Cortex of kidney (tissue), 1 donor: ENCODE measurements at places on chromosomes 5 and 9.

- DNase-seq = no peak
Observed at GRCh38 chr5:161387121-161387520, 159.4 kb downstream of the GABRB2 start.

- DNase-seq = no peak
Observed at GRCh38 chr5:123964884-123965283, 452.9 kb downstream of the CSNK1G3 start.

DNA sequence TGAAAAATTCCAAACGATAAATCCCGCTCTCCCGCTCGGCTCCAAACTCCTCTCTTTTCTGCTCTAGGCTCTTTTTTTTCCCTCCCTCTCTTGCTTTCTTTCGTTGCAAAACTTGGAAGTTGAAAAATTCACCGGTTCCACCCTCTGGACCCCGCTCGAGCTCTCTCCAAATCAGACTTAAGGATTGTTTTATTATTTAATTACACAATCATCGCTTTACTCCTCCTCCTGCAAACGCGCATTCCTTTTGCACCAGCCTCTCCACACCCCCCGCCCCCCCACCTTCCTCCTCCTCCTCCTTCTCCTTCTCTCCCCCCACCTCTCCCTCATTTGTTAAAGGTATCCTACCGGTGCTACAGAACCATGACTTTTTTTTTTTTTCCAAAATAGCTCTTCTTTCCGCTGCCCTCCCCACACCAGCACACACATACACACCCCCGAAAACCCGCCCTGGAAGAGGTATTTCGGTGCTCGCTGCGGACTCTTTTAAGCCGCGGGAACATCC, 535 bp upstream of the NFIB start:
- DNase-seq = no peak

GRCh38 chr5:21085791-21086190, 1097.8 kb upstream of the CDH18 start:
- DNase-seq = no peak

DNA sequence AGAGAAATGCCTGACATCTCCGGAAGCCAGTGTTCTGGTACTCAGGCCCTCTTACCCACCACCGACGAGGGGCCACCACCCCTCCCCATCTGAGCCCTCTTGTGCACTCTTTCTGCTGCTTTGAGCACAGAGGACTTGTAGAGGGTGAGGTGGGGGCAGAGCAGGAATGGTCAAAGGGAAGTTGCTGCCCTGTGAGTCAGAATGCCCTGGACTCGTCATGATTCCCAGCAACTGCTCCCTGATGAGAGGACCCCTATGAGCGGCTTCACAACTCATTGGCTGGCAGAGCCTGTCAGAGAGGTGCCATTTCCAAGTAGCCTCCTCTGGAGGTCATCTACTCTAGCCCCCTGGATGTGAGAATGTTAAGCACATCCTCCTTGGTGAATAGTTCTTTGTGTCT, 845 bp downstream of the ECSCR start:
- no peak for DNase-seq

DNA sequence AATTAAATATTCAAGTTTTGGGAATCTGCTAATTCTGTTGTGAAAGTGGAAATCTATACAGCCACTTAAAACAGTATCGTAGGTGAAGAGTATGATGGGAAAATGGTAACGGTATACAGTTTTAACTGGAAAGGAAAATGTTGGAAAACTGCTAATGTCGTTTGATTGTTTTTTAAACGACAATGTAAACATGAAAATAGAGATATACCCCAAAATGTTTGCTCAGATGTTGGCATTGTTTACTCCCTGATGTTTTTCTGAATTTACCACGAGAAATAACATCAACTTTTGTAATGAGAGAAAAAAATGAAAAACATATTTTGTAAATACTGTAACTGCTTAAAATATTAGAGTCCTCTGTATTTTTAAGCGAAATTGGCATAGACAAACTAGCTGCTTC, 2.7 kb downstream of the MATR3 start:
- no peak for DNase-seq

GRCh38 chr5:10289353-10289752, 18.3 kb downstream of the CMBL start:
- no peak for DNase-seq

DNA sequence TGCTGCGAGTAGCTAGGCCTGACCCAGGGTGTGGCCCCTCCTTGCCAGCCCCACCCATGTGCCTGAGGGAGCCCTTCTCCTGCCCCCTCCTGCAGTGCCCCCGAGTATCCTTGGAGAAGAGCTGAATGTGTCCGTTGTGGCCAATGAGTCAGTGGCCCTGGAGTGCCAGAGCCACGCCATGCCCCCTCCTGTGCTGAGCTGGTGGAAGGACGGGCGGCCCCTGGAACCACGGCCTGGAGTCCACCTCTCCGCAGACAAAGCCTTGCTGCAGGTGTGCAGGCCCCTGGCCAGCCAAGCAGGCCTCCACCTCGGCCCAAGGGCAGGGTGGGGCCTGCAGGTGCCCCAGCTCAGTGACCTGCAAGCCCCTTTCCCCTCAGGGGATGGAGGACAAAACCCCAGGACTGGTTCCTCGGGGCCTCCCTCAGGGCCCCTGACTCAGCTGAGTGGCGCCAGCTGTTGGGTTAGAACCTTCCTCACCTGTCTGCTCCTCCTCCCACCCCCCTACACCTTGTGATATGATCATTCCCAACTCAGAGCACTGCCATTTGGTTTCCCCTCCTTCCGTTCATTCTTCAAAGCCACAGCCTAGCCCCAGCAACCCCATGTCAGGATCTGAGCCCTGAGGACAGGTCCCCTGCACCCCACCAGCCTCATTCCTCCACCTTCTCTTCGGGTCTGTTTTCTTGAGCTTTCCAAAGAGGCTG, 80.0 kb upstream of the ASS1 start:
- DNase-seq = no peak

DNA sequence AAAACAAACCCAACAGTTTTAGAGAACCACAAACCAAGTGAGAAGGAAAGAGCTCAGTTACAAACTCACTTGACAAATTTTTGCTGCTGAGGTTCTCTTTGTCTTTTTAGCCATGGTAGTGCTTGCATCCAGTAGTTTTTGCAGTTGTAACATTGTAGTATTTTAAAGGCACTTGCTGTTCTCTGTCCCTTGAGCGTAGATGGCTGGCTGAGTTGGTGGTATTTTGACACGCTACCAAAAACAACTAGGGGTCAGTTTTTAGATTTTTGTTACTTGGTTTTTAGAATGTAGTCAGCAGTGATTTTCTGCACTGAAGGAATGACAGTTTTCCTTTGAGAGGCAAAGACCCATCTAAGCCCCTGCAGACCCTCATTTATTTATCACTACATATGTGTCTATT, 58.0 kb downstream of the TLE4 start:
- DNase-seq = no peak

DNA sequence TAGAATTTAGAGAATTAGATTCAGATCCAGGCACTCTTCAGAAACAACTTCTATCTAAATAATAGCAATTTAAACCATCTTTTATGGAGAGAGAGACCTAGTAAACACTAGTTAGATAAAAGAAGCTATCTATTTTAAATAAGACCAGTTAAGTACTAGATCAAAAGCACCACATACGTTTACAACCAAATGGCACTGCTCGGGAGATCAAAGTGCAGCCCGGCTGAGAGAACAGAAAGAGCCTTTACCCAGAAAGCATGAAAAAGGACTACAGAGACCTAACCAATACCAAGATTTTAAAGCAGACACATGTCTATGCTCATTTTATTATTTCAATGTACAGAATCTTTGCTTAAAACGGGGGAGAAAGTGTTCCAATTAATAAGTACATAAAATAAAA, 30.8 kb downstream of the LIX1 start:
- no peak for DNase-seq

DNA sequence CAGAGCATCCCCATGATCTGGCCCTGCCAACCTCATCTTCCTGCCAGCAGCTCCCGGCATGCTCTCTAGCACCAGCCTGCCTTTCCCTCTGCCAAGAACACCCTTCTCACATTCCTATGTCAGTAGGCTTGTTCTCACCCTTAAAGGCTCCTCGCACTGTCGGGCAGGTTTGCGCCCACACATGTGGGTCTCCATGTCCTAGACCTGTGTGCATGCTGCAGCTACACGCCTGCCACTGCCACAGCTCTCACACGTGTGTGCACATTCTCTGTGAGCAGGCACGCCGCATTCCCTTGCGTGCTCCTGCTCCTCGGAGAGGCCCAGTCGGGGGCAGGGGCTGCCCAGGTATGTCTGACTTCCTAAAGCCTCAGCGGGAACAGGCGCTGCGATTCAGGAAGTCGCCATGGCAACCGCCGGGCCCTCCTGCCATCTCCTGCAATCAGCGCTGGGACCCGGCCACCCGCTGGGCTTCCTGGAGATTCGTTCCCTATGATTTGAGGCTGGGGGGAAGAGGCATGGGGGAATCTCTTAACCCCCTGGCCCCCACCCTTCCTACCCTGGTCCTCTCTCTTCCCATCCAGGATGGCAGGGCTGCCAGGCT, 28.1 kb downstream of the NDUFA8 start:
- DNase-seq = no peak

DNA sequence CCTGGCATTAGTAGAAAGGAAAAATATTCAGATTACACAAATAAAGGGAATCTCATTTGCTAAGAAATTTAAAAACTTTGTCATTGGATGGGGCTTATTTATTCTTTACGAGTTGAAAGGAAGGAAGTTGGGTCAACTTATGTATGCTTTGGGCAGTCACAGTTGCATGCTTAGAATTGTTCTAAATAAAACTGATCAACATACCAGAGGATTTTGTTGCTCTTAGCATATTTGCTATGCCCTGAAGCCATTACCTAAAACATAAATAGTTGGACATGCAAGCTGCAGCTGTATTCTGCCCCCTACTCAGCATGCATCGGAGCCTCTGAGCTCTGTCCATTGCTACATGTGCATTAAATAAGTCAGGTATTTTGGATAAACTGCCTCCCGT, 172.7 kb upstream of the MEF2C start:
- no peak for DNase-seq

- no peak for DNase-seq
Observed at GRCh38 chr5:172102913-172103626, 85.0 kb downstream of the STK10 start.

GRCh38 chr9:132041798-132042197, 37.9 kb downstream of the MED27 start:
- no peak for DNase-seq

- no peak for DNase-seq
Observed at GRCh38 chr9:4309806-4310205, 9.9 kb upstream of the GLIS3 start.

- DNase-seq = no peak
Observed at GRCh38 chr5:162800301-162800700, 637.1 kb upstream of the CCNG1 start.

DNA sequence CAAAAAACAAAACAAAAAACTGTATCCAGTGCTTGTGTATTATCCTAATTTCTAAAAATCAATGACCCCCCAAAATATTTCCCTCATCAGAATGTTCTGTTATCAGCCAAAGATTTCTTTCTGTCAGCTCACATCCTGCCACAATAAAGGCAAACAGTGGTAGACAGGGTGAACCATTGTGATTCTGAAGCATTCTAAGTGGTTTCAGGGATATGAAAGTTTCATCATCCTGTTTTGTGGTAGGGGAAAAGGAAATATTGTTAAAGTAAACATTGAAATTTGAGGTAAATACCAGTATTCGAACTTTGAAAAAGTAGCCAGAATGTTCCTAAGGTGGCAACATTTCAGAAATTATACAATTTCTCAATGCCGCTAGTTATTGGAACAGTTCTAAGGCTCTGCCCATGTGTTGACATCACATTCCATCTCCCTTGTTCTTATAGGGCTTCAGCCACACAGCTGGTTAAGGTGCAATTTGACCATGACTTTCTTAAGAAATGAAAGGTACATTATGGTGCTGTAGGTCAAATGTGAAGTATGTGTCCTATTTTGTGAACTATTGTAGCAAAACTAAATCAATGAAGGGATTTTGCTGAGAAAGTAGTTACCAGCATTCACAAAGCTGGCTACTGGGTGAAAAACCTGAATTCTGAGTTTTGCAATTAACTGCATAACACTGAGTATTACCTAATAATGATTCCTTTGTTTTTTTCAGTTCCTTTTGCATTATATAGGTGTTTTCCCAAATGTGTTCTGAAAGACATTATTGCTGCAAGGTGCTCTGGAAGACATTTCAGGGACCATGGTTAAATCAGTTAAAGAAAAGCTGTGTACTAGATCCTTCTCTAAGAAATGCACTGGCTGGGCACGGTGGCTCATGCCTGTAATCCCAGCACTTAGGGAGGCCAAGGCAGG, 107.6 kb upstream of the RASGRF2 start:
- DNase-seq = no peak

DNA sequence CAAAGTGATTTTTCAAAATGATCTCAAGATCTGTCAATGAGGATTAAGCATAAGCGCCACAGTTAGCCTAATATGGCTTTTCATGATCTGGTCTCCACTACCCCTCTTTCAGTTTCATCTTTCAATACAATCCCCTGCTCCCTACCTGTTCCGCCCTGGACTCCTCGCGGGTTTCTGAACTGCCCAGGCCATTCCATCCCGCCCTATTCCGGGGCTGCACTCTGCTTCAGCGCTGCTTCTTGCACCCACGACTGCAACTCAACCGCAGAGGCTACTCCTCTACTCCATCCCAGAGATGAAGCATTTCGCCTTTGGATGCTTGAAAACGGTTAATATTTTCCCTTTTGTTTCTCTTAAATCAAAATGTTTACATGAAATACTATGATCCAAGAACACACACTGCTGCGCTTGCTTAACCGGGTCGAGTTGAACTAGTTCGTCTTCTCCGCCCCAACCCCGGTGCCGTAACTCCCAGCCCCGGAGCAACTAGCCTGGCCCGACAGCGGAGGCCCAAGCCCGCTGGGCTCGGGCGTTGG, 716 bp upstream of the OTULIN start:
- DNase-seq = no peak

- no peak for DNase-seq
Observed at GRCh38 chr5:135843571-135844337, 9.3 kb downstream of the SLC25A48 start.
